ENCODE measurements at places on chromosomes 7 and 10. TPM values are rescaled to one million over a fixed set of nuclear protein-coding genes. Genes with fewer than 3 reads are reported as not detected.
A peak's percentile ranks its signal among the peaks of the same experiment; 100 is the strongest.

- peaks cover 2% of the 10 kb centered on the region for H3K36me3 ChIP-seq
- no peaks in the 10 kb centered on the region for H3K27me3 ChIP-seq
- no peak overlapping the region for H3K27ac ChIP-seq
- no peak for DNase-seq
- H3K4me3 ChIP-seq = no peak overlapping the region
Measured at GRCh38 chr7:2892549-2892948, 48.4 kb upstream of the GNA12 start.

Gene PTF1A
- total RNA-seq = 0.11 TPM

DNA sequence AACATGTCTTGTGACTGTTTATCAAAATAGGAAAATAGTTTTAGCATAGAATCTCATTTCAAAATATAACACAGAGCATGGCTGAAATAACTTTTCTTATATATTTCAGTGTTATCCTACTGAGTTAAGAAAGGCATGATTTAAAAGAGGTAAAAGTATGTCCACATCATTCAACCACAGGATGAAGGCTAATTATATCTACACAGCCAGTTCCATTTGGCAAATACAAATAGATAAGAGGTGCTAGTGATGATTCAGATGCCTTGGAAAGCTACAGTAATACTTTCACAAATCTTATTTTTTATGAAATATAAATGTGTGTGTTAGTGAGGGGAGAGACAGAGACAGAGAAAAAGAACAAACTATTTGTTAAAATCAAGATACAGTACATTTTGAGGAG, 42.9 kb upstream of the PCDH15 start:
- no peaks in the 10 kb centered on the region for H3K27me3 ChIP-seq
- no peak overlapping the region for H3K4me3 ChIP-seq
- H3K27ac ChIP-seq = no peak overlapping the region
- peaks cover 7% of the 10 kb centered on the region for H3K36me3 ChIP-seq

Gene CALN1
- total RNA-seq = 10.5 TPM

GRCh38 chr7:86972072-86972471, 87.4 kb downstream of the ELAPOR2 start:
- no peaks in the 10 kb centered on the region for H3K36me3 ChIP-seq
- H3K27ac ChIP-seq = peak overlapping the region; percentile 93
- H3K27me3 ChIP-seq = no peaks in the 10 kb centered on the region
- peaks cover 57% of the 10 kb centered on the region for H3K4me1 ChIP-seq
- no peak for DNase-seq
- H3K4me3 ChIP-seq = no peak overlapping the region

GRCh38 chr7:18140943-18141342, 113.3 kb upstream of the PRPS1L1 start:
- H3K4me1 ChIP-seq = peaks cover 6% of the 10 kb centered on the region
- peak overlapping the region; percentile 20 for H3K27ac ChIP-seq
- H3K36me3 ChIP-seq = no peaks in the 10 kb centered on the region
- H3K27me3 ChIP-seq = no peaks in the 10 kb centered on the region

Gene DRGX
- total RNA-seq = not detected

- peak overlapping the region; percentile 61 for H3K4me3 ChIP-seq
- H3K36me3 ChIP-seq = no peaks in the 10 kb centered on the region
- DNase-seq = peak; percentile 62
- H3K27me3 ChIP-seq = peaks cover 19% of the 10 kb centered on the region
Measured at GRCh38 chr7:32905175-32905662, 13.7 kb upstream of the KBTBD2 start.

DNA sequence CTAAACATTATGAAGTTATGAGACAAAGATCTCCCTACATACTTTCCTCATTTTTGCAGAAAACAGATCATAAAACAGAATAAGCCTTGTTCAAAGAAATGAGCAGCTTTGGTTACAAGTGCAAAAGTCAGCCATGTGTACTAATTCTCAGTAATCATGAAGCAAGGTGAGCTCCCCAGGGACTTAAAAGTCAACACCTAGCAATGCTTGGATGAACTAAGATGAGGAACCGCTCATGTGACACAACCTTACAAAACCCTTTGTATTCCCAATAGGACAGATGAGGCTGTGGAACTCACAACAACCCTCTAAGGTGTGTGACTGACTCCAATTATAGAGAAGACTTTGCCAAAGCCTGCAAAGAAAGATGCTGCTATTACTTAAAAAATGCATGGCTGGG, 154.5 kb downstream of the SLC25A13 start:
- DNase-seq = no peak
- H3K27me3 ChIP-seq = no peaks in the 10 kb centered on the region
- no peak overlapping the region for H3K27ac ChIP-seq
- H3K36me3 ChIP-seq = peaks cover 13% of the 10 kb centered on the region
- H3K4me3 ChIP-seq = no peak overlapping the region
- H3K4me1 ChIP-seq = peaks cover 9% of the 10 kb centered on the region

DNA sequence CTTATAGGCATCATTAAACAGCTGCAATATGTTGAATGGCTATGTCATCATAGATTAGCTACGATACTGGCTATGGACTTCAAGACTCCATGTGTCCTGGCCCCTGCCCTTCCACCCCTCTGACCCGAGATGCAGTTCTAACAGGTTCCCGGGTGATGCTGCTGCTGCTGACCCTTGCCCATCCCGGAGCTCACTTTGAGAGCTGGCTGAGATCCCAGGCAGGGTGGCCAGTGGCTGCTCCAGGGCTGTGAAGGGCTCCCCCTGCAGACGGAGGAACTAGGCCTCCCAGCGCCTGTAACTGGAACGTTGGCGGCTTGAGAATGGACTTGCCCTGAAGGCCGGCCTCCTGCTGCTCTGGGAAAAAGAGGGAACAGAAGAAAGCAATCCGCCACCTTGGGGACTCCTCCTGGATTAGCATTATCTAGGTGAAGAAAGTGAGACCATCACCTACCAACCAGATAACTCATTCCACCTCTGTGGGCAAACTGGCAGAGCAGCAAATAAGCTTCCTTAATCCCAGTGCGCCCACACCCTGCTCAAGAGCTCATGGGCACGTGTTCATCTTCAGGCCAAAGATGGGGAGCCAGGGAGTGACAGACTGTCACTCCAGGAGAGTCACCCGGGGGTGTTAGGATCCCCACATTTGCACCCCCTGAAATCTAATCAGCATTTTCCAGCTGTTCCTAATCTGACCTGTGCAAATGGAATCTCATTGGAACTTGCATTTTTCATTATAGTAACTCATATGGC, 56.8 kb downstream of the PARP12 start:
- no peaks in the 10 kb centered on the region for H3K27me3 ChIP-seq
- H3K4me3 ChIP-seq = no peak overlapping the region
- H3K36me3 ChIP-seq = no peaks in the 10 kb centered on the region
- peak; percentile 83 for DNase-seq

DNA sequence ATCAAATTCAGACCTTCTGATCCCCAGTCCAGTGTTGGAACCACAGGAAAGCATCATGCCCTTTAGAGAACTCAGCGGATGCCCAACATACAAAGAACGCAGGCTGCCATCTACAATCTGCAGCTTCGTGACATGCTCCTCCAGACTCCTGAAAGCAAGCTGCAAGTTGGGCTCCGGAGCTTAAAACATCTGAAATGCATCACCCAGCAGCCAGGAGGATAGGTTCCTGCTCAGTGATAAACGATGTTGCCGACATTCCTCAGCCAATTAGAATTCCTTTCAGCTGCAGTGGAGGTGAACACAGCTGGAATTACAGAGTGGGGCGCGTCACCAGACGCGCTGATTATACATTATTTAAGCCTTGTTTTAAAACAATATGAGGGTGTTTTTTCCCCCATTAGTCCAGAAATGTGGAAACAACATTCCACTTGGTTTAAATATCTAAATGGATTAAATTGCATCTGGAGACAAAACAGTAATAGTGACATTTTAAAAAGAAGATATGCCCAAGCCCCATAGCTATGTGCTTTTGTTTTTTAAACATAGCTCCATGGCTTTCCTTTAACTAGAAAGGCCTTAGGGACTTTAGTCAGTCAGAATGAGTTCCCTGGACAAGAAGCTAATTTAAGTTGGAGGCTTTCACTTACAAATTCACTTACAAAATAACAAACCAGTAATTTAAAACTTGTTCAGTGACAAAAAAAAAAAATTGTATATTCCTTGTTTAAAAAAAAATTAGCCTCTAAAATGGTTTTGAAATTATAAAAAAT, 6.3 kb downstream of the SMURF1 start:
- H3K27me3 ChIP-seq = no peaks in the 10 kb centered on the region
- peaks cover 57% of the 10 kb centered on the region for H3K4me1 ChIP-seq
- H3K27ac ChIP-seq = peak overlapping the region; percentile 98

- H3K27ac ChIP-seq = no peak overlapping the region
- H3K4me3 ChIP-seq = no peak overlapping the region
- H3K4me1 ChIP-seq = peaks cover 22% of the 10 kb centered on the region
Measured at GRCh38 chr7:158443014-158443687, 144.5 kb downstream of the PTPRN2 start.

Gene CYP3A7
- total RNA-seq = not detected

DNA sequence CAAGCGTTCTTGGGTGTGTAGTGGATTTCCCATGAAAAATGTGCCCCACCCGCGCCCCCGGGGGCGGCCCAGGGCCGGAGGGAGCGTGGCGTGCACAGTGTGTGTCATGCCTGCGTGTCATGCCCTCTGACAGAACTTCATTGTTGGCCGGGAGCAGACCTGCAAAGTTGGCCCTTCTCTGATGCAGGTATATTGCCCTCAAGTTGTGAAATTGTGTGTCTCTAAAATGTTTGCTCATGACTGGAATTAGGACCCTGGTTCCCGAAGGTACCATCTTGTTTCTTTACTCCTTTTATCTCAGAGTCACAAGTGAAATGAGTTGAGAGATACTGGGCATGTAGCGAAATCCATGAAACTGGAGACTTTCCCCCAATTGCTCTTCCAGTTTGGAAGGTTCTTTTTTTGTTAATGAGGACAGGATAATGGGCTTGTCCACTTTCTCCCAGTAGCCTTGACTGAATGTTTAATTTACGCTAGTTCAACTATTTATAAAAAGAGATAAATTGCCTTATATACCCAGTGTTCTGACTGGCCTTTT, 26.2 kb downstream of the ADK start:
- peak overlapping the region; percentile 89 for H3K4me3 ChIP-seq
- no peaks in the 10 kb centered on the region for H3K36me3 ChIP-seq
- peaks cover 45% of the 10 kb centered on the region for H3K4me1 ChIP-seq
- no peak for DNase-seq

GRCh38 chr10:370449-370825, 235.2 kb downstream of the ZMYND11 start:
- H3K27me3 ChIP-seq = no peaks in the 10 kb centered on the region
- peaks cover 12% of the 10 kb centered on the region for H3K36me3 ChIP-seq
- no peak overlapping the region for H3K27ac ChIP-seq
- H3K4me3 ChIP-seq = no peak overlapping the region
- peaks cover 12% of the 10 kb centered on the region for H3K4me1 ChIP-seq
- no peak for DNase-seq

DNA sequence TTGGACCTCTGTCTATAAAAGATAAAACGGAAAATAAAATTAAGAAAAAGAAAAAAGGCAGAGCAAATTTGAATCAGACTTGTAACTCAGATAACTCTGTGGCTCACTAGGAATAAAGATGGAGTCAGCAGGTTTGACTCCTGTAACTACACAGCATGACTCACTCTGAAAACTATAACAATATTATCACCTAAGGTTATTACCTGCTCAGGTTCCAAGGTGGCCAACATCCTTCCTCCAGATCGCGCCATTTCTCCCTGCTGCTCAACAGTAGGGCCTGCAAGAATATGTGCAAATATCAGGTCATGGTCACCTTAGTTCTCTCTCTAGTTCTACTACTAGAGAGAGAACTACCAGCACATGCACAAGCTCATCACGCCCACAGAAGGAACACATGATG, 30.0 kb downstream of the ALDH18A1 start:
- H3K4me1 ChIP-seq = no peaks in the 10 kb centered on the region
- no peak overlapping the region for H3K27ac ChIP-seq
- no peak overlapping the region for H3K4me3 ChIP-seq
- no peak for DNase-seq
- no peaks in the 10 kb centered on the region for H3K27me3 ChIP-seq
- H3K36me3 ChIP-seq = peaks cover 60% of the 10 kb centered on the region

DNA sequence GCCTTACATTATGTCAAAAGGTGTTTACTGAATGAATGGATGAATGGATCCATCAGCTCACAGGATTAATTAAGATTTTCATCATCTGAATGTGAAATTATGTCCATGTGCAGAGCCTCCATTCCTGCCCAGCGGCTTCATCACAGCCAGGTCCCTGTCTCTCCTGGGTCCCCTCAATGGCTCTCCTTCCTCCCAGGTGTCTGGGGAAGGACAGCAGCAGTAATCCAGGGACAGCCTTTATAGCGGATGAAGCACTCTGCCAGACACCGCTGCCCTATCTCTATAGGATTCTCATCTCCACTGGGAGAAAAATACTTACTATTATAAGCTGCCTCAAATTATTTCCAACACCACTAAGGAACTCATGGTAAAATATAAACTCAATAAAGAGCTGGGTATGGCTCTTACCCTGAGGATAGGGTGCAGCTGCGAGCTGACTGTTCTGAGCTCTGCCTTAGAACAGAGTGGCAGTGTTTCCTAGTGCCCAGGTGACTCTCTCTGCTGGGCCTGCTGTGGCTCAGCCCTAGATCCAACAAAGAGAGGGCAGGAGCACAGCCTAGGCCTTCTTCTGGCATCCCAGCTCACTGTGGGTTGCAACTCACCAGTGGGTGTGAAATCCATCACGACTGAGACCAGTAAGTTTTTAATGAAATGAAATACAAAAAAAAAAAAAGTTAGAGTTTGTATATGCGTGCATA, 38.3 kb downstream of the GPRIN2 start:
- no peaks in the 10 kb centered on the region for H3K27me3 ChIP-seq
- H3K27ac ChIP-seq = no peak overlapping the region
- no peaks in the 10 kb centered on the region for H3K36me3 ChIP-seq
- H3K4me3 ChIP-seq = no peak overlapping the region
- H3K4me1 ChIP-seq = no peaks in the 10 kb centered on the region

Gene SOSTDC1
- total RNA-seq = 0.09 TPM

DNA sequence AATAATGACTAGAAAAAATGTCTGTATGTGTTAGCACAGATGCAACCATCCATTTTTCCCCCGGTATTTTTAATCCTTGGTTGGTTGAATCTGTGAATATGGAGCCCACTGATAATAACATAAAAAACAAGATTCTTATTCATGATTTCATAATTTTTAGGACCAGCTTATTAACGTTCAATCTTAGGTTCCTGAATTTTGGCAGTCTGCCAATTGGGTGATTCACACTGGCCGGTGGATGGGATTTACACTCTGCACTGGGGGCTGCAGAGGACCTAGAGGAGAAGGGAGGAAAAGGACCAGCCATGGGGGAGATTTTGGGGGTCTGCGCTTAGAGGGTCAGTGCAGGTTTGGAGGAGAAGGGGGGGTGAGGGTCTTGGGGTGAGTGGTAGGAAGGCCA, 327.9 kb downstream of the ACTR3B start:
- no peaks in the 10 kb centered on the region for H3K36me3 ChIP-seq
- no peak overlapping the region for H3K4me3 ChIP-seq
- no peak for DNase-seq

- no peak overlapping the region for H3K4me3 ChIP-seq
- H3K27ac ChIP-seq = no peak overlapping the region
- H3K4me1 ChIP-seq = peaks cover 8% of the 10 kb centered on the region
Measured at GRCh38 chr10:28859791-28860190, 182.5 kb downstream of the BAMBI start.

Gene CYP2C9
- 0.32 TPM for total RNA-seq

Data from WTC11 (cell line).